CD4-positive, alpha-beta T cell treated with Interleukin-1 beta for 1 hour (primary cell): ENCODE measurements at places on chromosomes 1 and 21.
A peak's percentile ranks its signal among the peaks of the same experiment; 100 is the strongest.

GRCh38 chr1:245587435-245588115 is 432.8 kb downstream of the KIF26B start:
- no peak for DNase-seq

DNA sequence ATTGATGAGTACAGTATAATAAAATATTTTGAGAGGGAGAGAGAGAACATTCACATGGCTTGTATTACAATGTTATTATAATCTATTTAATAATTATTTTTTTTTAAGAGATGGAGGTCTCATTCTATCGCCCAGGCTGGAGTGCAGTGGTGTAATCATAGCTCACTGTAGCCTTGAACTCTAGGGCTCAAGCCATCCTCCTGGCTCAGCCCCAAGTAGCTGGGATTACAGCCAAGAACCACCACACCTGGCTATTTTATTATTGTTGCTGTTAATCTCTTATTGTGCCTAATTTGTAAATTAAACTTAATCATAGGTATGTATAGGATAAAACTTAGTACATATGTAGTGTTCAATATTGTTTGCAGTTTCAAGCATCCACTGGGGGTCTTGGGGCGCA is 57.8 kb downstream of the HS2ST1 start:
- no peak for DNase-seq

DNA sequence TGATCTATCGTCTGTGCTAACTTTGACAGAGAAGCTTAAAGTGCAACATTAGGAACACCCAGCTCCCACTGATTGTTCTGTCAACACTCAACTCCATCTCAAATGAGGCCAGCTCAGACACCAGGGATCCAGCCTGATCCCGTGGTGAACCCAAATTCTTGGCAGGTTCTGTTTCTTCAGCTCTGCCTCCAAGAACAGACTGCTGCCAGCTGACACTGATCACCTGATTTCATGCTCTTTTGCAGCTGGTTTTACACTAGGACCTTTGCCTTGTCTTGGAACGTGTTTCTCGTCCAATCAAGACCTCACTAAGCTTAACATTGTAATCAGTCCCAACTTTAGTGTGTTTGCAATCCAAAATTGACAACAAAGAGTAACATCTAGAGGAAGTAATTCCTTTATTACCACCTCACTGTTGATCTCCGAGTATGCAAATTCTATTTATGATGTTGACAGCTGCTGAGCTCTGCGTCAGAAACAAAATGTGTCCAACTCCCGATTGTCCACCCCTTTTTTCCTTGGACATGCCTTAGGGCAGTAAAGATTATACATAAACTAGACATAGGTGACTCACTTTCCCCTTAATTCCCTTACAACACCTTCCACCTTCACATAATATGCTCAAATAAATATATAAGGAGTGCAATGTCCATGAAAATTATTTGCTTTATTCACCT is 1.6 kb upstream of the HYI start:
- no peak for DNase-seq

DNA sequence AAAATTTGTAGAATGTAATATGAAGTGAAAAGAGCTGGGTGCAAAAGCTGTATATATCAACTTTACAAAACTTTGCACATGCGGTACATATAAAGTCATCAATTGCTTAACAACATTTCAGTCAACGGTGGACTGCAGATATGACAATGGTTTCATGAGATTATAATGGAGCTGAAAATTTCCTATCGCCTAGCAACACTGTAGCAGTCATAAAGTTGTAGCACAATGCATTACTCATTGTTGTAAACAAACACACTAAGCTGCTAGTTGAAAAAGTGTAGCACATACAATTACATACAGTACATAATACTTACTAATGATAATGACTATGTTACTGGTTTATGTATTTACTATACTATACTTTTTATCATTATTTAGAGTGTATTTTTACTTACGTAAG is 64.0 kb downstream of the RGS7 start:
- no peak for DNase-seq

- DNase-seq: no peak
Observed at GRCh38 chr21:33550772-33551660, 8.2 kb downstream of the SON start.

DNA sequence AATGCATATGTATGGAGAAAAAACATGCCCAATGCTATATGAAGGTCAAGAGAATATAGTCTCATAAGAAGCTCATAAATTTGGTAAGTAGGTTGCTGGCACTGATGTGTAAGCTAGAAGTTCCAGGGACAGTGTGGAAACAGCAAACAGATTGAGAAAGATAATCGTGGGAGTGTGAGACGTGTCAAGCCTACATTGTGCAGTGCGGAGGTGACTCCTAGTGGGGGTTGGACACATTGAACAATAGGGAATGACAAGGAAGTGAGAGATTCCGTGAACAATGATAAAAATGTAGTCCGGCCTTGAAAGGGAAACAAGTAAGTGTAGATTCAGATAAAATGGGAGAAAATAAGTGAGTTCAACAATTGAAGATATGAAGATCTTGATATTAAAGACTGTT is 788.4 kb upstream of the PRMT6 start:
- DNase-seq: no peak

DNA sequence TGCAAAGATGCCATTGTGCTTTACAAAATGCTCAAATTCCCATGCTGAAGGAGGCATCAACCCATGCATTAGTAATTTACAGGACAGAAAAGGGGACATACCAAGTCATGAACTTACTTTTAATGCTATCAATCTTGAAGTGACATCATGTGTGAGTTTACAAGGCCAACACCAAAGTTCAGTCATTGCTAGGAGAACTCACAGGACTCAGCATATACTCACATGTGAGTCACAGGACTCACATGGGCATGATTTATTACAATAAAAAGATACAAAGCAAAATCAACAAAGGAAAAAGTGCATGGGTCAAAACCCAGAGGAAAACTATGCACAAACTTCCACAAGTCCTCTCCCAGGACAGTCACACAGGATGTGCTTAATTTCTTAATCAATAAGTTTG is 1656.0 kb downstream of the MRPL39 start:
- DNase-seq: no peak

DNA sequence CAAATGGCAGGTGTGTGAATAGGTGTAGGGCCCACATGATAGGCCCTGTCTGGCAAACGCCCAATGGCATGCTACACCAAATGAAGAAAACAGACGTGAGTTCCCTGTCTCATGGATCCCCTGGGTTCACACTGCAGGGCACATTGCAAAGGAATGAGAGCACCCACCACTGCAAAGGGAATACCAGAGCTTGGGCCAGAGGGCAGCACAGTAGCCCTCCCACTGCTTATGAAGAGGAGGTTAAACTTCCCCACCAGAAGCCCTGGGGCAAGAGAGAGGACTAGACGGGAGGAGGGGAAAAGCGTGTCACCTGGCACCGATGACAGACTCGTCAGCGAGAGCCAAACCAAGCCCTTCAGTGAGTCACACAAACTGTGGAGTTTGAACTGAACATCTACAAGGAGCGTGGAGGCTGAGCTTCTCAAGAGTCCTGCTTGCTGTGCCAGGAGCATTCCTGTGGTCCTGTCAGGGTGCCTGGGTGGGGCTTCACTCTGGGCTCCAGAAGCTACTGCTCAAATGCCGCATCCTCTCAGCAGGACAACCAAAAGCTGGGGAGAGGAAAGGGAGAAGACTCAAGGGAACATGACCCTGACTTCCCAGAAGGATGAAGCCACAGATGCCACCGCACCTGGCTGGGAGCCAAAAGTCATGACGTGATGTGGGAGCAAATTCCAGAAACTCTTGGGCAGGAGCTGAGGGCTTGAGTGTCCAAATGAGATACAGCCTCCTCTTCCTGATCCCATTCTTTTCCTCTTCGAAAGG is 61.1 kb downstream of the TOMM20 start:
- DNase-seq: peak; percentile 60

- DNase-seq: no peak
Observed at GRCh38 chr1:37888022-37888700, 28.8 kb upstream of the MTF1 start.

GRCh38 chr1:22150923-22151322 is 8.0 kb upstream of the WNT4 start:
- DNase-seq: no peak

- DNase-seq: no peak
Observed at GRCh38 chr1:201628490-201628889, 89.6 kb downstream of the NAV1 start.

- DNase-seq: peak; percentile 42
Observed at GRCh38 chr21:26845066-26845758, at the start of gene ADAMTS1. Gene ADAMTS1, minus strand, starts transcription at chr21:26845409. Its CDS starts 455 bp downstream, at chr21:26844954.

- DNase-seq: no peak
Observed at GRCh38 chr21:42567861-42568260, 54.2 kb downstream of the SLC37A1 start.

DNA sequence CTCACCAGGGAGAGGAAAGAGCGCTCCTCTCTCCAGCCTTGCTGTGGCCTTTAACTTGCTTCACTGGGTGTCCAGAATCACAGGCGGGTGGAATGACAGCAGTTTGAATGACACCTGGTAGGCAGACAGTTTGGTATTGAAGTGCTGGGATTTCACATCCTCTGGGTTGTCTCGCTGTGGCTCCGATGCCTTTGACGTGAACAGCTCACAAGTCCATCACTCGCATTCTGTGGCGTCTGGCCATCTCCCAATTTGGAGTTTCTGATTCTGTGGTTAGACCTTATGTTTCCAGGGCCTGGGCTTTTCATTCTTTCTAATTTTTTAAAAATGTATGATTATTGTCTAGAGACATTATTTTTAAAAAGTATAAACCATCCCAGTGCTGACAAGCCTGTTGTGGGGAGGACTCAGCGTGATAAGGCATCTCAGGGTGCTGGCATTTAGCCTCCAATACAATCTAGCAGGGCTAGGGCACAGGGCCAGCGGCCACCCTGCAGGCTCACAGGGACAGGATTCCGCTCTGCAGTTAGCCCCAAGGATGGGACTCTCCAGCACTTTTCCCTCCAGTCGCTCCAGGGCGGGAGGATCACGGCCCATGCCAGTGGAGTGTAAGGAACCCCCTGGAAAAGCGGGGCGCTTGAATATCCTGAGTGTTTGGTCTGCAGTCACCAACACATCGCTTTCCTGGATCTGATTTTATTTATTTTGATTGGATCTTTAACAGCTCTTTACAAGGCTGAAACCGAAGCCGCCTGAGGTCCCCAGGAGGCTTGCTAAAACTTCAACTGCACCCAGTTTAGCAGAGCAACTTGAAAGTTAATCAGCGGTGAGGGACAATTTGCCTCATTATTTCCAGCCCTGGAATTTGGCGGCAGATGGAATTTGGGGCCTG is 178.3 kb downstream of the TRABD2B start:
- DNase-seq: no peak

- DNase-seq: peak; percentile 61
Observed at GRCh38 chr1:206808615-206809014, 36.3 kb upstream of the IL10 start.

GRCh38 chr1:93633313-93633712 is 48.3 kb downstream of the BCAR3 start:
- DNase-seq: no peak
